ENCODE measurements at places on chromosomes 3 and 15. TPM values are rescaled to one million over a fixed set of nuclear protein-coding genes. Genes with fewer than 3 reads are reported as not detected.

Gene CFAP100
- not detected for total RNA-seq

DNA sequence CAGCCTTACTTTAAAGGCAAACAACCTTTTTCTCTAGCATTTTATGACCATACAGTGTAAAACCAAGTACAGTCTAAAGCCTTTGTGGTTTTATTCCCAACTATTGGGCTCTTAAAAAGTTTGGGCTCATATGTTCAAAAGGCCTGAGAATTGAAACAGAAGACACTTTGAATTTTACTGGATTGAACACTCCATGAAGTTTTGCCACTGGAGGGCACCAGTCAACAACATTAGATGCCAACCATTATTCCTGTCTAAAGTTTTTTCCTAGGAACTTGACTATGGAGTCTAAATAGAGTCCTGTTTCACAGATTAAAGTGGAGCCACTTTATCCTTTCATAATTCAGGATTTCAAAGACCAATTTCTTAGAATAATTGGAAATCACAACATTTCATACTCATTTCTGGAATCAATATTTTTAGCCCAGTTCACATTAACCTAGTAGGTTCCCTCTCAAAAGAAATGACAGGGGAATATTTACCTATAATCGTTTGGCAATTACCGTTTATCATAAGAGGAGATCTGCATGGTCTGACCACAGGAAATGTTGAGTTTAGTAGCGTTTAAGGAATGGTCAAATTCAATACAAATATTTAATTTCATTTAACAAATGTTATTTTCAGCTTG, 244.1 kb upstream of the PDZRN3 start:
- peak; percentile 38 for DNase-seq

GRCh38 chr3:108053067-108053466, 37.8 kb downstream of the CD47 start:
- DNase-seq, result no peak

GRCh38 chr15:83869341-83869740, 215.4 kb downstream of the ADAMTSL3 start:
- DNase-seq, result no peak

Gene PLSCR5
- not detected for total RNA-seq

DNA sequence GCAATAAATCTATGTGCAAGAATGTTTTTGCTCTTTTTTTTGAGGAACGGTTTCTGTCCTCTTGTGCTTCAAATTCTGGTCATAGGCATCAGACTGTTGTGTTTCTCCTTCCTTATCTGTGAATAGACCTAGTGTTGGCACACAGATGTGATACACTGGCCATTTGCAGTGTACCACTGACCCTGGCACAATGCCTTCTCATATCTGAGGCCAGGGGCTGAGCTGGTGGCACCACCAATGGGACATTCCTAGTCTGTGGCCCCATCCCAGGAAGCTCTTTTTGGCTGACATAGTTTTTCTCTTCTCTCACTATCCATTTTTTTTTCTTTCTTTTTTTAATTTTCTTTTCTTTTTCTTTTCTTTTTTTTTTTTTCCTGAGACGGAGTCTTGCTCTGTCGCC, 40.4 kb downstream of the SH3GL3 start:
- no peak for DNase-seq

Gene PYGO1
- 10.0 TPM for total RNA-seq

- DNase-seq, result no peak
These were observed 36.2 kb downstream of the PPCDC start for GRCh38 chr15:75059607-75060006.

Gene RASGRP1
- total RNA-seq, result 1.9 TPM

- DNase-seq, result peak; percentile 52
These were observed 247.8 kb downstream of the ALCAM start for GRCh38 chr3:105614288-105615030.

Gene FSTL1
- total RNA-seq, result 1,097 TPM

DNA sequence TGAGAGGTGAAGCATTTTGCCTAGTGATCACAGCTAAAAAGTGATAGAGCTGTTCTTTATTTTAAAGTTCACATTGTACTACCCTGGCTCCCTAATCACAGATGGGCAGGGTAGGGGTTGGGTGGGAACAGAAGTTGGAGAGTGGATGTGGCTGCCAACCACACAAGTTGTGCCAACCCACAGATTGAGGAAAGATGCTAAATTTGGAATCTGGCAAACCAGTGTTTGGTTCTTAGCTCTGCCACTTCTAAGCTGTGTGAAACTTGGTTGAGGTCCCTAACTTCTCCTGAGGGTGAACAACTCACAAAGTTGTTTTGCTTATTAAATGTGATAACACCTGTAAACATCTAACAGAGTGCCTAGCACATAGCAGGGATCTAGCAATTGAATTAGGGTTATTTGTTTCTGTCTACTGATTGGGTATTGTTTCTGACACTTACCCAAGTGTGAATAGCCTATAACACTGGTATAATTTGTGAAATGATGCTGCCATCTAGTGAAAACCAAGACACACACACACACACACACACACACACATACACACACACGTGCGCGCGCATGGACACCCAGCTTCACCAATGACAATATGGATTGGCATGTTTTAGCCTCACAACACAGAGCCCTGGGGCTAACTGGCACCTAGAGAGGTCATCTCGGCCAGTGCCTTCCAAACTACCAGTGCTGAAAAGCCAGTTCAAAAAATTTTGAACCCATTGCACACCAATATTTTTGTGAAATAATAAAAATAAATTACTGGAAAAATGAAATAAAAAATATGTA, 25.3 kb downstream of the ADGRG7 start:
- peak; percentile 6 for DNase-seq
